Activated CD4-positive, alpha-beta T cell treated with anti-CD3 and anti-CD28 coated beads, Interleukin-2, amount 50 U/mL, for 4 hours (primary cell): ENCODE measurements at places on chromosomes 6 and 20.

DNA sequence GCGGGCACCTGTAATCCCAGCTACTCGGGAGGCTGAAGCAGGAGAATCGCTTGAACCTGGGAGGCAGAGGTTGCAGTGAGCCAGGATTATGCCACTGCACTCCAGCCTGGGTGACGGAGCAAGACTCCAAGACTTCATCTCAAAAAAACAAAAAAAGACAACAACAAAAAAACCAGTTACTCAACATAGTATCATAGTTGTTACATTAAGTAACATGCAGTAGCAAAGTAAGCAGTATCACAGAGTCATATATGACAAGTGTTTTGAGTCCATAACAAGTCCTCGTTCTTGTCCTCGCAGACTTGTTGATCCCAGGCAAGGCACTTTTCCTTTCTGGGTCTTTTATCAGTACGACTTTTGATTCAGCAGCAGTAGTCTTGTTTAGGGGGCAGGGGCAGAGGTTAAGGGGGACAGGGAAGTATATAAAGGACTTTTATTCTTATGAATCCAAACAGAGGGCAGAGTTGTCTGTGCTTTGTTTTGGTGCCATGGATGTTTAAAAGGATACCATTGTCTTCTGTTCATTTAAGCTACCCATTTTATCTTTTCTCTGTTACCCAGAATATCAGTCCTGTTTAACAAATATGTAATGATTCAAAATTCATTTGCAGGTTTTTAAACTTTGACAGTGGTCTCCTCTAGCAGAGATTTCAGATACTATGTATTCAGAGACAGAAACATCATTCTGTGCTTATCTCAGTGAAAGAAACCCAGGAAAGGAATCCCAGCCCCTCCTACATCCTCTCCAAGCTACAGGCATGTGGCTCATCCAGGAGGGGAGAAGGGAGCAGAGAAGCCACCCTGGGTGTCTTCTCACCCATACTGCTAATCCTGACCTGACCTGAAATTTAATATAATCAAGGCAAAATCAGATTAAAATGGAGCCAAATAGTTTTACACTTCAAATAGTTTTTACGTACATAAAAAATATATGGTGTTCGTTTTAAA, 137.9 kb upstream of the EDN1 start:
- DNase-seq: no peak

DNA sequence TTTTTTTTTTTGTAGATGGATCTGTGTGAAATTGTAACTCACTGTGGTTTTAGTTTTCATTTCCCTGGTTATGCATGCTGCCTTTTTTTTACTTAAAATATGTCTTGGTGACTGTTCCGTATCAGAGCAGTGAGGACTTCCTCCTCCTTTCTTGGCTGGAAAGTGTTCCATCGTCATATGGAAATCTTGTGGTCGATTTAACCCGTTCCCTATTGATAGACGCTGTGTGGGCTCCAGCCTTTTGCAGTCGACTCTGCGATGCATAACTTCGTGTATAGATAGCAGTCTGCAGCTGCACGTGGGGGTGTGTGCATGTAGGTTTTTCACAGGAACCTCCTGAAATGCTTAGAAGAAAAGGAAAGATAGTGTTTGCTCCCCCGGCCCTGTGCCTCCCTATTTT, 28.1 kb upstream of the PNPLA1 start:
- DNase-seq: no peak

- no peak for DNase-seq
Measured at GRCh38 chr6:35105078-35105477, 36.1 kb downstream of the TCP11 start.

GRCh38 chr6:143060354-143060805, 309 bp upstream of the AIG1 start:
- peak; percentile 60 for DNase-seq

DNA sequence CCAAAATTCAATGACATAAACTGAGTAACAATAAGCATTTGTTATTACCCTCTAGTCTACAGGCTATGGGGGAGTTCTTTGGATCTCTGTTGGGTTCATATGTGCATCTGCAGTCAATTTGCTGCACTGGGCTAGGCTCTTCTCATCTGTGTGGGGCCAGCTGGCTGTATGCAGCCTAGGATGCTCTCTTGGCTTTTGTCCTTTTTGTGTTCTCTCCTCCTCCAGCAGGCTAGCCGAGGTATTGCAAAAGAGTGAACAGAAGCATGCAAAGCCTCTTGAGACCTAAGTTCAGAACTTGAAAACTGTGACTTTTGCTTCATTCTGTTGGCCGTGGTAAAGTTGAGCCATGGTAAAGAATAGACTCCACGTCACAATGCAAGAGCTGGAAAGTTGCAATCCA, 62.8 kb upstream of the FOXO3 start:
- no peak for DNase-seq
